ENCODE measurements at places on chromosomes 7 and 10. TPM values are rescaled to one million over a fixed set of nuclear protein-coding genes. Genes with fewer than 3 reads are reported as not detected.

The NUTM2A gene
- total RNA-seq: 1.0 TPM

The HOXA7 gene
- total RNA-seq: 4.7 TPM

The BTBD16 gene
- 2.4 TPM for total RNA-seq

The VENTX gene
- 7.4 TPM for total RNA-seq

The CLRN3 gene
- not detected for total RNA-seq

The CDC123 gene
- total RNA-seq: 53.9 TPM

The ZNF239 gene
- total RNA-seq: 3.3 TPM

The TSPAN15 gene
- 16.8 TPM for total RNA-seq

The EPHA1 gene
- 0.45 TPM for total RNA-seq

The DRGX gene
- total RNA-seq: not detected

GRCh38 chr10:29199339-29199738 lies 89.5 kb upstream of the LYZL1 start:
- no peaks in the 10 kb centered on the region for H3K27me3 ChIP-seq
- no peaks in the 10 kb centered on the region for H3K4me1 ChIP-seq
- no peak for DNase-seq
- H3K36me3 ChIP-seq: no peaks in the 10 kb centered on the region
- H3K4me3 ChIP-seq: no peak overlapping the region

DNA sequence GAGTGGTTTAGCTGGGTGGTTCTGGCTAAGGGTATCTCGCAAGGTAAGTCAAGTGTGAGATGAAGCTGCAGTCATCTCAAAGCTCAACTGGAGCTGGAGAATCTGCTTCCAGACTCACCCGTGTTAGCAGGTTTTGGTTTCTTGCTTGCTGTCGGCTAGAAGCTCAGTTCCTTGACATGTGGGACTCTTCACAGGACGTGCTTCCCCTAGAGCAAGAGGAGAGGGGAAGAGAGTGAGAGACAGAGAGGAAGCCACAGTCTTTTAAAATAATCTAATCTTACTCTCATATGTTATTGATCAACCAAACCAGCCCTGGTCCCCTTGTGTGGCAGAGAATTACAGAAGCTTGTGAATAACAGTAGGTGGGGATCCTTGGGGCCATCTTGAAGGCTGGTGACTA lies 199.5 kb downstream of the REEP3 start:
- H3K27ac ChIP-seq: peak overlapping the region; percentile 58
- no peaks in the 10 kb centered on the region for H3K36me3 ChIP-seq
- no peak for DNase-seq
- H3K4me3 ChIP-seq: no peak overlapping the region

DNA sequence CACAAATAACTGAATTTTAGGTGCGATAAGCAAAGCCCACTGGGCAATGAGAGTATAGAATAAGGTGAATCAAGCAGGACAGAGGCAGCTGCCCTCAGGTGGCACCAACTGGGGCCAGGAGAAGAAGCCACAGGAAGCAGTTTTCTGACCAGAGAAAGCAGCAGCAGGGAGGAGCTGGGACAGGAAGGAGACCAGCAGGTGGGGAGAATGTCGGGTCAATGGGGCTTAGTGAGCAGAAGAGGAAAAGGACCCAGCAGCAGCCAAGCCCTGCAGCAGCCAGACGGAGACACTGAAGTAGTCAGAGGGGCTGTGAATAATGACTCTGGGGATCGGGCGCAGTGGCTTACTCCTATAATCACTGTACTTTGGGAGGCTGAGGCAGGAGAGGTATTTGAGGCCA lies 209.6 kb upstream of the SH2B2 start:
- no peaks in the 10 kb centered on the region for H3K27me3 ChIP-seq
- peaks cover under 1% of the 10 kb centered on the region for H3K36me3 ChIP-seq
- H3K4me1 ChIP-seq: peaks cover 2% of the 10 kb centered on the region
- no peak for DNase-seq

DNA sequence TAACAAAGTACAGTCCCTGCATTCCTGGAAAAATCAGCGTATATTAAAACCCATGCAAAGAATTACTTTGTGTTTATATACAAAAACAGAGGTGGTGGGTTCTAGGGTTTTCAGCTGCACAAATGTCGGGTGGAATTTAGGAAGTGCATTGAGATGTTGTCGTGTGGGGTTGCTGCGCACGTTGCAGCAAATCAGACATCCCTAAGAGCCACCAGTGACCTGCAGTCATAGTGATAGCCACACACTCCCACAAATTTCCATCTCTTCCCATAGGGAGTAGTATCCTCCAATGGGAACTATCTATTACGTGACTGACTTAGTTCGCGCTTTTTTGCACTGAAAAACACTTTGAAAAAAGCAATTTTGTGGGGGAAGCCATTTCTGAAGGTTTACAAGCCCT lies 375.2 kb upstream of the GALNT17 start:
- no peak overlapping the region for H3K4me3 ChIP-seq
- H3K27me3 ChIP-seq: no peaks in the 10 kb centered on the region
- H3K4me1 ChIP-seq: peaks cover 9% of the 10 kb centered on the region
- H3K27ac ChIP-seq: no peak overlapping the region

DNA sequence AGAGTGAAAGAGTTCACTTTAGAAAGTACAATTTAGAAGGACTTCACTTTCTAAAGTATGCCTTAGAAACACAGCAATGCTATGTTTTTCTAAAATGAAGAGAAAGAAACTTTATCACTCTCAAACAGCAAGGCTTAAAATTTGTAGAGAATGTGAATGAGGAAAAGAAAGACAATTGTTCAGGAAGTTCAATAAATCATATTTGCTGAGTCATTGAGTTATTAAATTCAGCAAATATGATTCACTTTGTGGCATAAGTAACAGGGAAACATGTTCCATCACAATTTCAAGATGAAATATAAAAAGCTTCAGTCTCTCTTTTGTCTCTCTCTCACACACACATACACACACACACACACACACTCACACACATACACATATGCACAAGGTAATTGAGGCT lies 187.9 kb downstream of the PCDH15 start:
- H3K27ac ChIP-seq: no peak overlapping the region
- no peak overlapping the region for H3K4me3 ChIP-seq
- no peaks in the 10 kb centered on the region for H3K4me1 ChIP-seq
- no peaks in the 10 kb centered on the region for H3K27me3 ChIP-seq
- H3K36me3 ChIP-seq: no peaks in the 10 kb centered on the region

GRCh38 chr10:108836362-108836761 lies 1086.9 kb downstream of the XPNPEP1 start:
- H3K36me3 ChIP-seq: no peaks in the 10 kb centered on the region
- H3K27me3 ChIP-seq: no peaks in the 10 kb centered on the region
- no peak overlapping the region for H3K27ac ChIP-seq
- H3K4me3 ChIP-seq: no peak overlapping the region
- no peaks in the 10 kb centered on the region for H3K4me1 ChIP-seq
- DNase-seq: no peak

DNA sequence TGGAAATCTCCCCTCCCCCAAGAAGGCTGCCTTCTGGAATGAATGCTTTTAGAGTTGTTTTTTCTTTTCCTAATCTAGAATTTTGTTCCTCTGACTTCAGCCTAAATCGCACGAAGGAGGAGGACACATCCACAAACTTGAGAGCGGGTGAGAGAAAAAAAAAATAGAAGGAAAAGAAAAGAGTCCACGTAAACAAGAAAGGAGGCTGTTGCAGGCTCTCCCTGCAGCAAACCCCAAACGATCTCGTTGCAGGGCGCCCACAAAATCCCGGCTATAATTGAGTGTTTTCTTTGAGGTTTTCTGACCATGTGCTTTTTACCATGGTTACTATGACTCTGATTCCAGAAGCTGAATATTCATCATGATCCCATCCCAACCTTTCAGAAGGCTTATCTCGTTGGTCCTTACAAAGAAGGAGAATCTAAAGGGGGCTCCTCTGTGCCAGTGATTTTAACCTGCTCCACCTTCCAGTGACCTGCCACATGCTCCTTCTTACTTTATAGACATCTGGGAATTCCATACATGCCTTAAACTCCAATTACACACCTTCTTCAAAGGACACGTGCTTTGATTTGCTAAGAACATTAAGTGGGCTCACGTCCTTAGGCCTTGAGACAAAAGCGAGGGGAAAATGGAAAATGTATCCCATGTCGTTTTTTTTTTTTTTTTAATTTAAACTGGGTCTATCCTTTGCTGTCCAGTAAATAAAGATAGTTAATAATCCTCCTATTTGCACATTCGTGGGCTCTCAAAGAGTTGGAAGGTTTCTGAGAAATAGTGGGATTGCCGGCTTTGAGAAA lies 5.8 kb downstream of the TWIST1 start:
- H3K27me3 ChIP-seq: no peaks in the 10 kb centered on the region
- H3K4me3 ChIP-seq: peak overlapping the region; percentile 63
- peak overlapping the region; percentile 38 for H3K27ac ChIP-seq
- DNase-seq: no peak
- no peaks in the 10 kb centered on the region for H3K4me1 ChIP-seq

GRCh38 chr10:119896061-119896655 lies 3.6 kb downstream of the SEC23IP start:
- H3K4me1 ChIP-seq: peaks cover 1% of the 10 kb centered on the region
- H3K4me3 ChIP-seq: no peak overlapping the region
- no peaks in the 10 kb centered on the region for H3K27me3 ChIP-seq

DNA sequence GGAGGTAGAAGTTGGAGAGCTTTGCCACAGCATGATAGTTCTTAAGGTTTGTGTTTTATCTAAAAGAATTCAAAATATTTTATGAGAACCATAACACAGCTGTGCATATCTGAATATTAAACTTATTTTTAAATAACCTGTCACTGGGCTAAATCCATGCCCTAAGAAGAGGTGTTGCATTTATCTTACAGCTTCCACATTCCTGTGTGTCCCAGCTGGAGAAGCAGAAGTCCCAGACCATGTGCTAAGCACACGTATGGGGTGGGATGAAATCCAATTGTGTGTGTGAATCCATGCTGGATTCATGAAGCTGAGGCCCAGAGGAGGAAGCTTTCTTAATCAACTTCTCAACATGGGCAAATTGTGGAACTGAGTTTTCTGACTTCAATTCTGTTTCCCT lies 121.5 kb downstream of the PKD1L1 start:
- no peaks in the 10 kb centered on the region for H3K4me1 ChIP-seq
- no peak overlapping the region for H3K27ac ChIP-seq
- DNase-seq: no peak
- H3K27me3 ChIP-seq: no peaks in the 10 kb centered on the region
- no peak overlapping the region for H3K4me3 ChIP-seq
- no peaks in the 10 kb centered on the region for H3K36me3 ChIP-seq

DNA sequence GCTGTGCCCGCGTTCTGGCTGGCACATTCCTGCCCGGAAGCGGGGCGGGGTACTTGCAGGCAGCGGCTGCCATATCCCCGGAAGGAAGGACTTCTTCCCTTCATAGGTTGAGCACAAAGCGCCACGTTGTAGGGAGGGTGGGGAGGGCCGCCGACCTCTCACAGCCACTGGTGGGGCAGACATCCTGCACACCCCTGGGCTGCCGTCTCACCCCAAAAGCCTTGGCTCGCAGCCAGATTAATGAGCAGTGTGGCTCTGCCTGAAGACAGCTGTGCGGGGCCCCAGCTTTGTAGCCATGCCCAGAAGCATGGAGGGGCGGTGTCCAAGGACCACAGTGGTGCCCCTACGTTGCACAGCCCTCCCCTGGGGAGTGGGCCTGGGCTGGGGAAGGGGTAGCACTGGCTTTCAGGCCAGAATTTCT lies 54.3 kb upstream of the DPYSL4 start:
- no peaks in the 10 kb centered on the region for H3K4me1 ChIP-seq
- H3K4me3 ChIP-seq: no peak overlapping the region
- DNase-seq: peak; percentile 57
- no peak overlapping the region for H3K27ac ChIP-seq

DNA sequence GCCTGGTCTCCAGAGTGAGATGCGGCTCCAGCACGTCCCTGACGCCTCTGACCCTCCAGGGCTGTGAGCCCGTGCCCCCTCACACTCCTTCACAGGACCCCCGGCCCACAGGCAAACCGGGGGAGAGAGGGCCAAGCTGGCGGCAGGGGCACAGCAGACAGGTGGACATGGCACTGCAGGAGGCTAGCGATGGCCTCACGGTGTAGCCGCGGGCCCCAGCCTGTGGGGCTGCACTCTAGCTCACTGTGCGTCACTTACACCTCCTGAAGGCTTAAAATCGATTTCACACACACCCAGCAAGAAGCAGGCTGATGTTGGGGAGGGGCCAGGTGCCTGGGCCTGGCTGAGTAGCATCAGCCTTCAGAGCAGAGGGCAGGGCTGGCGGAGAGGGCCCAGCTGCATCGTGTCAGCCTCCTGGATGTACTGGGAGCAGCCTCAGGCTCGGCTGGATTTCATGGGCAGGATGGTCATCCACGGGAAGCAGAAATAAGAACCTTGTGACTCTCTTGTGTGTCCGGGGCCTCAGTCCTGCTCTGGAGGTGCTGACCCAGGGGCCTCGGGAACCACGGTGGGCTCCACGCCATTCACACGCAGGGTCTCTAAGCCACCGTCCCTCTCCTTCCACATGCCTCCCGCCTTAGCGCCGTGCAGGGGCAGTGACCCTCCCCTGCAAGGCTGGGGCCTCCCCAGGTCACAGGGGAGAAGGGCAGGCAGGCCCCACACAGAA lies 19.4 kb upstream of the KNDC1 start:
- no peaks in the 10 kb centered on the region for H3K27me3 ChIP-seq
- H3K36me3 ChIP-seq: no peaks in the 10 kb centered on the region
- H3K27ac ChIP-seq: no peak overlapping the region
- no peak overlapping the region for H3K4me3 ChIP-seq
- peak; percentile 63 for DNase-seq

GRCh38 chr7:127375631-127376030 lies 16.9 kb downstream of the ZNF800 start:
- no peak overlapping the region for H3K4me3 ChIP-seq
- no peak for DNase-seq
- H3K36me3 ChIP-seq: no peaks in the 10 kb centered on the region
- H3K4me1 ChIP-seq: no peaks in the 10 kb centered on the region
- no peak overlapping the region for H3K27ac ChIP-seq

- no peak overlapping the region for H3K27ac ChIP-seq
- H3K4me3 ChIP-seq: no peak overlapping the region
- no peaks in the 10 kb centered on the region for H3K4me1 ChIP-seq
- H3K36me3 ChIP-seq: no peaks in the 10 kb centered on the region
- DNase-seq: no peak
Measured at GRCh38 chr7:85000735-85001350, 186.0 kb downstream of the SEMA3D start.

DNA sequence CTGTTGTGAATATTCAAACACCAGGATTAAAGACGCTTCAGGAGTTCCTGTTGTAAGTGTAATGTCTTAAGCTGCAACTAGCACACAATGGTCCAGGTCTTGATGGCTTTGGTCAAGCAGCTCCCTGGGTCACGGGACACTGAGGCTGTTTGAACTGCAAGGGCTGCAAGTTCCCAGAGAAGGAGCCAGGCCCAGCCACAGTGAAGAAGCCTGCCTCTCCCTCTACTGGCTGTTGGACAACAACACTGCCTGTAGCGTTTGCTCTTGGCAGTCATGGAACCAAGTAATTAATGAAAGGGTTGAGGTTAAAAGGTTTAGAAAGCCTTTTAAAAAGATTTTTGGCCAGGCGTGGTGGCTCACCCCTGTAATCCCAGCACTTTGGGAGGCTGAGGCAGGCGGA lies 31.9 kb upstream of the GUSB start:
- no peaks in the 10 kb centered on the region for H3K4me1 ChIP-seq
- no peaks in the 10 kb centered on the region for H3K27me3 ChIP-seq
- no peak overlapping the region for H3K27ac ChIP-seq
- no peaks in the 10 kb centered on the region for H3K36me3 ChIP-seq
- no peak overlapping the region for H3K4me3 ChIP-seq

DNA sequence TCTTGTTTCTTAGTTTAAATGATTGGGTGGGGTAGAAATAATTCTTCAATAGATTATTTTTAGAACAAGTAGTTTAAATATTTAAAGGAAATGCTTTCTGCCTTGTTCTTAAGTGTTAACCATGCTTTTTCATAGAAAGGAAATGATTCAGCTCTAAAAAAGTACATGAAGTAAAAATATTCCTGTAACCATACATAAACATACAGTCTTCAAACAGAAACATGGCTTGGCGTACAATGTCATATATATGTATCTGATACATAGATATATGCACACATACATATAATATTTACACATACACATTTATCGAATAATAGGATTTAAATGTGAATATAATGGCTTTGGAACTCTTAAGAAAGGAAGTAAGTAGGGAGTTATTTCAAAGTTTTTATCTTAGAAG lies 84.4 kb downstream of the RUNDC3B start:
- no peak for DNase-seq
- no peaks in the 10 kb centered on the region for H3K4me1 ChIP-seq
- no peaks in the 10 kb centered on the region for H3K36me3 ChIP-seq

All from aorta (tissue), 5 donors.